ENCODE measurements at places on chromosomes 7 and 10.

- no peak for DNase-seq
Measured at GRCh38 chr7:111183321-111183720, 92.4 kb downstream of the LRRN3 start.

DNA sequence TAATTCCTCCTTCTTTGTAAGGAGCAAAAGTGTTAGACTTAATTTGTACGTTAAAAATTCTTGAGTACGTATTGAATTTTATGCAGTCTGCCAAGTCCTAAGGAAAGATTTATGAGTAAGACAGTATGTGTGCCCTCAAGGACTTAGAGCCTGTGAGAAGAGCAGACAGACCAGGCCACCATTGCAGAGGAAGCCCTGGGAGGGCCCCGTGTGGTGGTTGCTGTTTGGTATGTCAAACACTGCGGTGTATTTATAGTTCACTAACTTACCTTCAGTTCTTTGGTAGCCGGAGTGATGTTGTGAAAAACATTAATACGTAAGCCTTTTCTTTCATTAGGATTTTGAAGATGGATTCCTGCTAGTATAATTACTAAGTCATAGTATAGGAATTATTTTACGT, 82.9 kb downstream of the GALNT11 start:
- no peak for DNase-seq

GRCh38 chr7:36747280-36748016, 23.2 kb upstream of the AOAH start:
- no peak for DNase-seq

DNA sequence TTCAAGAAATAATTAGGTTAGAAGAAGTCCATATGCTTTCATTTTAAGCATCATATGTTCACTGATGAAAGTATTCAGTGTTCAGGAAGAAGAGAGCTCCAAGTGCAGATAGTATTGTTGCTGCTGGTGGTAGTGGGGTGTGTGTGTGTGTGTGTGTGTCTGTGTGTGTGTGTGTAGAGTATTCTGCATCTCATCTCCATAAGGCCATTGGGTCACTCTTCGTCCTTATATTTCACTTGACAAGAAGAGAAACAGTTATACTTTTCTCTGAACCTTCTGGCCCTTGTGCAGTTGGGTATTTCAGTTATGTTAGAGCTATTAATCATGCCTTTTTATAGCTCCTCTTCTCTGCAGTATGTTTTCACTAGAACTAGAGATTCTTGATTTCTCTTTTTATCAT, 26.2 kb downstream of the ADAM22 start:
- DNase-seq: no peak

DNA sequence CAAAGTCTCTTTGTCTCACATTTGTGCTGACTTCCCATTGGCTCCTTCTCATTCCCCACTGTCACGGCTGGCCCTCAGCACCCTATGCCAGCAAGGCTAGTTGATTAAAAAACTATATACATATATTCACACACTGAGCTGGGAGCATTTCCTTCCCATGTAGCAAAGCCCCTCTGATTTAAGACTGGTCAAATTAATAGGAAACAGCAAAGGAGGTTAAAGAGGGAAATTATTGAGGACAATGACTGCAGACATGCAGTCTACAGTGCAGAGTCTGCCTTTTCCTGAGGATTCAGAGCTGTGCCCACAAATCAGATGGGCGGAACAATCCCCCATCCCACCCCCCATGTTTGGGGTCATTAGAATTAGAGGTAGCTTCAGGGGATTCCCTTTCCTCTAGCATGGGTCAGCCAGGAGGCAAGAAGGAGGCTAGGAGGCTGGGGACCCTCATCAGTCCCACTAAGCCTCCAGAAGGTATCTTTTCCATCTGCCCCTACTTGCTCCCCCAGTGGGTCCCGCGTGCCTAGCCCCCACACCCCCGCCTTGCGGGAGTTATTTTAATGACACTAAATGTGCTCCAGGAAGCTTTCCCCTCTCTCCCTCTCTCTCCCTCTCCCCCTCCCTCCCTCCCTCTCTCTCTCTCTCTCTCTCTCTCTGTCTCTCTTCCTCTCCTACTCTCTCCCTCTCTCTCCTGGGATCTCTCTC, 9.8 kb upstream of the DLX6 start:
- no peak for DNase-seq

Data from NCI-H1436 treated with DMSO at 0.1 percent for 48 hours (cell line).